ENCODE measurements at places on chromosomes 1 and 21.

- no peak for DNase-seq
Observed at GRCh38 chr1:237043846-237044636, 2.1 kb downstream of the RYR2 start.

DNA sequence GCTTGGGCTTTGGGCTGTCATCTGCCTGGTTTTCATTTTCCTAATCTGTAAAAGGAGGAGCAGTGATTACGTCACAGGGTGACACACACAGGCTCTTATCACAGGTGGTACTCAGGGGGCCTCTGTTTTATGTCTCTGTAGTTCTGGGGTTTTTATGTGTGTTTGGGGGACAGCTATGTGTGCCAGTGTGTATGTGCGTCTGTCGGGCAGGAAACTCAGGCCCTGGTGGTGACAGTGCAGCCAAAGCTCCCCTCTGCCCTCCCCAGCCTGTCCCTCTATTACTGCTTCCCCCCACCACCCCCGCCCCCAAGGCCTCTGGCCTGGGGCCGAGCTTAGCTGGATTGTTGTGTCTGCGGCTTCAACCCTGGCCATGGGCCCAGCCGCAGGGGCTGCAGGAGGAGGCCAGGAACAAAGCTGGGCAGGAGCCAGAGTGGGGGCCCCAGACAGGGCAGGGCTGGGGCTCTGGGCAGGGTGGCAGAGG is 13.3 kb downstream of the MFAP2 start:
- DNase-seq, result no peak

GRCh38 chr1:25989440-25990234 is 8.2 kb downstream of the PAFAH2 start:
- no peak for DNase-seq

GRCh38 chr1:188891958-188892357 is 1585.7 kb downstream of the BRINP3 start:
- no peak for DNase-seq

DNA sequence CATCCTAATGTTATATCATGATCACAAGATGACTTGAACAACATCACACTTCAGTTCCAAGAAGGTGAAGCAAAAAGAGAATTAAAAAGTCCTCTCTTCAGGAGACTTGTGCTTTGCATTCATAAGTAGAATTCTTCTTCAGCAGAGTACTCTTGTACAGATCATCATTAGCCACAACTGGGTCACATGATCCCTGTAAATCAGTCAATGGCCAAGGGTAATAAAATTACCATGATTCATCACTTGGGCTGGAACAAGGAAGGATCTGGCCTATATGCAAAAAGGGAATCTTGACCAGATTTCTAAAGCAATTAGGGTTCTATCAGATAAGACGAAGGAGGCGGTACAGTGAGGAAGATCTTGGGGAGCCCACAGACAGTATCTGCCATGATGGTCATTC is 458.0 kb upstream of the DEPDC1 start:
- DNase-seq, result no peak

- no peak for DNase-seq
Observed at GRCh38 chr1:167554028-167554779, 642 bp upstream of the CREG1 start.

DNA sequence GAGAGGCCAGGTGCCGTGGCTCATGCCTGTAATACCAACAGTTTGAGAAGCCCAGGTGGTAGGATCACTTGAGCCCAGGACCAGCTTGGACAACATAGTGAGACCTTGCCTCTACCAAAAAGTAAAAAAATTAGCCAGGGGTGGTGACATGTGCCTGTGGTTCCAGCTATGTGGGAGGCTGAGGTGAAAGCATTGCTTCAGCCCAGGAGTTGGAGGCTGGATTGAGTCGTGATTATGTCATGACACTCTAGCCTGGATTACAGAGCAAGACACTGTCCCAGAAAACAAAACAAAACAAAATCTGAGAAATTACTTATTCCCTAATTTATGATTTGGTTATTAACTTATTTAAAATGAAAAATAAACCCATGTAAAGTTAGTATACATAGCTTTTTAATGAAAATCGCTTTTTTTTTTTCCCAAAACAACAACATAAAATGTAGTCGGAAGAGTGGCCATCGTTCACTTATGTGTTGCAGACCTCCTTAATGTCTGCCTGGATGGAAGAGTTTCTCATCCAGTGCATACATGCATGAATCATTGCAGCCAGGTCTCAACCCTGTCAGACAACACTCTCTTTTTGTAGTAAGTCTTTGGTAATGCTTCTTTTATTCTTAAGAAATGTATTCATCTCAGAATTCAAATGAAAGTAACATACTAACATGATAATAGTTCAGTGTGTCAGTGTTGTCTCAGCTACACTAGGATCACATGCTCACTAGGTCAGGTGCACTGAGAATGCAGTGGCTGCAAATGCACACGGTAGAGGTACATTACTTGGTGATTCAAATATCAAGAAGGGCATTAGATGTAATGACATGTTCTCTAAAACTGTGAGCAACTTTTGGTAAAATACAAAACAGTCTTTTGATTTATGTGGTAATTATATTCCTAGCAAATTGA is 28.0 kb downstream of the ITSN1 start:
- no peak for DNase-seq

DNA sequence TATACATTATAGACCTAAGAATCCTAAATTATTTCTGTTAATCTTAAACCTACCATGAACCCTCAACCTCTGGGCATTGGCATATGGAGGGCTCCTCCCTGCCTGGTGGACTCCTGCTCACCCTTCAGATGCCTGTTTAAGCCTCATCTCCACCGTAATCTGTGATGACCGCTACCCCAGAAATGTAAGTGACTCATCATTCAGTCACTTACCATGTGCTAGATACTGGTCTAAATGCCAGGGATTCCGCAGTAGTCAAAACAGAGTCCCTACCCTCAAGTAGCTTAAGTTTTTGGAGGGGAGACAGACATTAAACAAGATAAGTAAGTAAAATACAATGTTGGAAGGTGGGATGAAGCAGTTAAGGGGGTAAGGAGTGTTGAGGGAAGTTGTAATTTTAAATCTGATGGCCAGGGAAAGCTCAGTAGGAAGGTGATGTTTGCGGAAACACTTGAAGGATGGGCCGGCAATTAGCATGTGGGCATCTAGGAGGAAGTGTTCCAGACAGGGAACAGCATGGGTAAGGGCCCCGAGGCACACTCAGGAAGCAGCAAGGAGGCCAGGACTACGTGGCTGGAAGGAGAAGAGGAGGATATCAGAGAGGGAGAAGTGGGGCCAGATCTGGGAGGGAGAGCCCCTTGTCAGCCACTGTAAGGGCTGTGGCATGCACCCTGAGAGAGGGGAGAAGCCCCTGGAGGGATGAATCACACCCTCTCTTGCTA is 141.7 kb upstream of the HOOK1 start:
- DNase-seq, result no peak

GRCh38 chr1:116983678-116984077 is 17.9 kb upstream of the CD101 start:
- no peak for DNase-seq

GRCh38 chr1:95506736-95507414 is 272.9 kb downstream of the RWDD3 start:
- DNase-seq, result no peak

DNA sequence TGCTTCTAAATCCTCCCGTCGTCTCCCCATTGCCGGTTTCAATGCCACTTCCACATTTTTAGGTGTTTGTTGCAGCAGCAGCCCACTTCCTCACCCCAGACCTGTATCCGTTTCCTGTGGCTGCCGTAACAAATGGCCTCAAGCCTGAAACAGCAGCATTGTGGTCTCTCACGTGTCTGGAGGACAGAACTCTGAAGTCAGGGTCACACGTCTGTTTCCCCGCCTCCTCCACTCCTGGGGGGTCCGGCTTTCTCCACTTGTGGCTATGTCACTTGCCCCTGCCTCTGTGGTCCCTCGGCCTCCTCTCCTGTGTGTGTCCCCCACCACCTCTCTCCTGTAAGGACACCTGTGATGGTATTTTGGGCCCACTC is 21.8 kb downstream of the TRPM2 start:
- DNase-seq, result no peak

DNA sequence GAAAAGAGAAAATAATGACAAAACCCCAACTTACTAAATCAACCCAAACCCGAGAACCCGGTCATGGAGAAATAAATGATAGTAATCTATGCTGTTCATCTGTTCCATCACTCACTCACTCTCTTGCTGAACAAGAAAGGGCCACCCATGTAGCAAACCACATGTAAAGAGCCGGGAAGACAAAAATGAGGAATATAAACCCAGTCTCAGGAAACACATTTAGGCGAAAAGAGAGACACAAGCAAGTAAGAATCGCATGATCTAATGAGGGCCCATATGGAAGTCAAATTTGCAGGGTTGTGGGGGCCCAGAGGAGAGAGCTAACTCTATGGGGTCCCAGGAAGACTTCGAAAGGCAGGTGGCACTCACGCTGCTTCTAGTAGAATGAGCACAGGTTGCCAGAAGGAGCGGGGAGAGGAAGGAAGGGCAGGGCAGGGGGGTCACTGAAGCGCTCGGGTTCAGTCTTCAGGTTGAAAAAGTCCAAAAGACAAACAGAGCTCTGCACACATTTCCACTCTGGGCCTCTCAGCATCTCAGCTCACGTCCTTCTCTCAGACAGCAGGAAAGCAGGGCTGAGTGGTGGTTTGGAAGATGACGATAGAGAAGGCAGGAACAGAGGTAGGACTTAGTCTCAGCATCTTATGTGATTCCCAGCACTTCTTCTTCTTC is 142.9 kb upstream of the KRTAP19-8 start:
- DNase-seq, result no peak

Measured in NCI-H187 treated with DMSO at 0.1 percent for 48 hours (cell line).